ENCODE measurements at places on chromosomes 16 and 17. TPM values are rescaled to one million over a fixed set of nuclear protein-coding genes. Genes with fewer than 3 reads are reported as not detected.

DNA sequence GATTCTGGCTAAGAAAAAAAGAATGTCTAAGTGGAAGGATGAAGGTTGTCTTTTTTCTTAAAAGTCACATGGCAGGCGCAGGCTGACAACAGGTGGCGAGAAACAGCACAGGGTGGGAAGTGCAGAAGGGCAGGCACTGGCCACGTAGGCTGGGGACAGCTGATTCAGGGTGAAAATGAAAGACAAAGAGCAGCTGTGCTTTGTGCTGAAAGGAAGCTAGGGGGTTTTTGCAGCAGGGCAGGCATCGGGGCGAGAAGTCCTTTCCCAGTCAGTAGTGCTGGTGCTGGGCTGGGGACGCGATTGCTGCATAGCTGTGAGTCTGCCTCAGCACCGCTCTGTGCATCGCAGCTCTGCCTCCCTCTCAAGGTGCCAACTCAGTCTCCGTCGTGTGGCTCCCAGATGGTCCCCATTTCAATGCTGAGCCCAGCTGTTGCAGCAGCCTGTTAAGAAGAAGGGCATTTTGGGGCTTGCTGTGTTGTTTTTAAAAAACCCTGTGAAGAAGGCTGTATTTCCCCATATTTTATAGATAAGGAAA, 183.1 kb upstream of the CCL2 start:
- DNase-seq = no peak

DNA sequence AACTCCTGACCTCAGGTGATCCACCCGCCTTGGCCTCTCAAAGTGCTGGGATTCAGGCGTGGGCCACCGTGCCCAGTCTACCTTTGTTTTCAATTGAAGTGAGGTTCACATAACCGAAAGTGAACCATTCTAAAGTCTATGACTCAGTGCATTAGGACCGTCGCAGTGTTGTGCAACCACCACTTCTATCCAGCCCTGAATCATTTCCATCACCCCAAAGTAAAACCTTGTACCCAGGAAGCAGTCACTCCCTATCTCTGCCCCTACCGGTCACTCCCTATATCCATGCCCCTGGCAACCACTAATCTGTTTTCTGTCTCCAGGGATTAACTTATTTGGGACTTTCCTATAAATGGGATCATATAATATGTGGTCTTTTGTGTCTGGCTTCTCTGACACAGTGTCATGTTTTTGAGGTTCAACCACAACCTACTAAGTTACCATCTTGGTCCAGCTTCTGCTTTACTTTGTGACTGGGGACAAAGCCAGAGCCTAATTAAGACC, 28.3 kb upstream of the CDC42EP4 start:
- DNase-seq = peak; percentile 58

- no peak for DNase-seq
Measured at GRCh38 chr16:67462279-67462655, 18.7 kb downstream of the ATP6V0D1 start.

GRCh38 chr17:7477392-7478275, 1.8 kb downstream of the ZBTB4 start:
- DNase-seq = peak; percentile 55

DNA sequence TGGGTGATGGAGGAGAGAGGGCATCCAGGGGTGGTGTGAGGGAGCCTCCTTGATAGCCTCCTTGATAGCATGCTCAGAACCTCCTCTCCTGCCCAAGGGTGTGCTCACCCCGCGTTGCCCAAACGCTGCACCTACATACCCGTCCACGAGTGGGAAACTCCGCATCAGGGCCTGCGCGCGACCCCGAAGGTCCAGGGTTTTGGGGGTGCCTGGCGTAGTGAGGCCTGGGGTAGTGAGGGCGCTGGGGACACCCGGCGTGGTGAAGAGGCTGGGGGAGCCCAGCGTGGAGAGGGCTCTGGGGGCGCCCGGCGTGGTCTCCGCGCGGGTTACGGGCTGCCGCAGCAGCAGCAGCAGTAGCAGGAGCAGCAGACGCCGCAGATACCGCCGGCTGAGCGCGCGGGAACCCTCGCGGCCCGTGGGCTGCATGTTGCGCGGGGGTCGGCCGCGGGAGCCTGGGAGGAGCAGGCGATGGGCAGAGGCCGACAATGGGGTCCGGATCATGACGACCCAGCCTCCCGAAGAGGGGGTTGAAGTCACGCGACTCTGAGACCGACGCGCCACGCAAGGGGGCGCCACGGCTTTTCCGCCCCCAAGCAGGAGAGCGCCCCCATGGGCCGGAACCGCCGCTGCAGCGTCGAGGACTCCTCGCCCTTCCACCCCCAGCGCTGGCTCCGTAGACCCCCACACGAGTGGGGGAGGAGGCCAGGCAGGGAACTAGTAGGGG, at the start of gene DPEP3:
DPEP3 (minus strand) TSS at position 545 of the 724 bp plus-strand sequence; CDS start at position 426, 119 bp downstream.
- DNase-seq = no peak

DNA sequence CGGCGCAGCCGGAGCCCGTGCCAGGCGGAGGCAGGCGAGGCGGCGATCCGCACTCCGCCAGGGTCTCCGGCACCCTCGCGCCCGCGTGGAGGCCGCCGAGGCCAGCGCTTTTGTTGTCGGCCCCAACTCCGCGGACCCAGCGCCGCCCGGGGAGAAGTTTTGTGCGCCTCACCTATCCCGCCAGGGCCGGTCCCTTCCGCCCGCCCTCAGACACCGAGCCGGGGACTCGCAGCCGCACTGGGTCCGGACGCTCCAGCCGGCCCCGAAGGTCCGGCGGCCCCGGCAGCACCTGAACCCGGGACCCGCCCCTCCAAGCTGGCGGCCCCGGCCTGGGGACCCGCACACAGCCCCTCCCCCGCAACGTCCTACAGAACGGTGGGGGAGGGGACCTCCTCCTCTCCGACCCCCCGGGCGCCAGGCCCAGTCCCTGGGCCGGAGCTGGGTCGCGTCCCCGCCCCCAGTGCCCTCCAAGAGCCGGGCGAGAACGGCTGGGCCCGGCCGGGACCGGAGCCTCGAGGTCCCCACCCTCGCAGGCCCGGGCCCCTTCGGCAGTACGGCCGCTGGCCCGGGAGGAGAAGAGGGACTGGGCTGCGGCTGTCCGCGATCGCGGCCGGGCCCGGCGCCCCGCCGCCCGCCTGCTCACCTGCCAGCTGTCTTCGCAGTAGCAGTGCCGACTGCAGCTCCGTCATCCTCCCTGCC, 698 bp downstream of the UBE2G1 start:
- DNase-seq = peak; percentile 81

DNA sequence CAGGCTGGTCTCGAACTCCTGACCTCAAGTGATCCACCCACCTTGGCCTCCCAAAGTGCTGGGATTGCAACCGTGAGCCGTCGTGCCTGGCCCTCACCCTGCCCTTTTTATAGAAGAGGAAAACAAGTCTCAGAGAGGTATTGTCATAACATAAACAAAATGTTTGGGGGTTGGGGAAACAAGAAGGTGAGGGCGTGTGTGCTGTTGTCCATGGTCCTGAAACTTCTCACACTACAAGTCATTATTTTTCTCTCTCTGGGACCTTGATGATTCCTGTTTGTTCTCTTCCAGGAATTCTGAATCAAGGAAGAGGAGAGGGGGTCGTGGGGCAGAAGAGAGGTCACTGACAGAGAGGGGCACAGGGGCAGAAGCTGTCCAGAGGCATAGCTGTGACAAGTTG, 160.2 kb upstream of the LHX1 start:
- DNase-seq = no peak

CA4 gene
- total RNA-seq = 2.7 TPM

All from right cardiac atrium (tissue), 5 donors.